ENCODE measurements at places on chromosomes 3 and 15.
A peak's percentile ranks its signal among the peaks of the same experiment; 100 is the strongest.

- DNase-seq: no peak
Measured at GRCh38 chr3:89216016-89216739, 108.8 kb downstream of the EPHA3 start.

GRCh38 chr15:85974742-85975141 lies 104.9 kb upstream of the AGBL1 start:
- no peak for DNase-seq

DNA sequence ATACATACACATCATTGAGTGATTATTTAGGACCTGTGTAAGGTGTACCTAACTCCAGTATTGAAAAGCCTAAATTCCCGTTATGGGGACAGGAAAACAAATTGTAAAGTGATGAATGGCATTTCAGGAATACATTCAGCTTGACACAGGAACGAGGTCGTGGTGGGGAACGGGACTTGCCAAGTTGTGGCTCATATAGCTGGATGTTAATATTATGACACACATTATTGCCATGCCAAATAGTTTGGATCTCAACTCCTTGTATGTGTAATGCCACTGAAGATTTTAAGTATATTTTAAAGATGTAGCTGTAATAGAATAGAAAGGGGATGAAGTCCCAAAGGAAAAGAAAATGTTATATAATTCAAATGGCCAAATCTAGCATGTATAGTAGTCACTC lies 227.2 kb upstream of the GOLIM4 start:
- DNase-seq: no peak

DNA sequence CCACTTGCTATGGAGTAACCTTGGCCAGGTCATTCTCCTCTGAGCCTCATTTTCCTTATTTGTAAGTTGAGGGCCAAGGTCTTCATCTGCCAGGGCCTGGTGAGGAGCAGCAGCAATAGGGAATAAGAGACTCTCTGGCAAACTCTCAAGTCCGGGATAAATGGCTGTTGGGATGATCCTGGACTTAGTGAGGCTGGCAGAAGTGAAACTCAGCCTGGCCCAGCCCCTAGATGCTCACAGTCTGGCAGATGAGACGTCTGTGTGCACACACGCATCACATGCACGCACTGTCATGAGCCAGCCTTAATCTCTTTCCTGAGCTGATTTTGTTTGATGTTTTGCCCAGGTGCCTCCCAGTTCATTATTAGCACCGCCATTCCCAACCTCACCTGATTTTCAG lies 26.8 kb downstream of the SLC6A6 start:
- no peak for DNase-seq

DNA sequence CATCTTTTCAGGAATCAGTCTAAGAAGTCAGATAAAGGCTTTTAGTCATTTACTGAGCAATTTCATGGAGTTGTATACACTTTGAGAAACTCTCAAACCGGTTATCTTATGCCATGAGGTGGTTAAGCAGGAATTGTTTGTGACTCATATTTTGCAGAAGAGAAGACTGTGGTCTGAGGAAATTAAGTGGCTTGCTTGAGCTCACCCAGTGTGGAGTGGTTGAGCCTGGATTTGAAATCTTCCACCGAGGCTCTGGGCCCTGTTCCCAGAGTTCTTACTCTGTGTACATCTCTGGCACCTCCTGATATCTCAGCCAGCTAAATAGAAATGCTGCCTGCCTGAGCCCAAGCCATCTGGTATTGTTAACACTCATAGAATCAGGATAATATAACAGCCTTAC lies 37.8 kb upstream of the BCL6 start:
- no peak for DNase-seq

DNA sequence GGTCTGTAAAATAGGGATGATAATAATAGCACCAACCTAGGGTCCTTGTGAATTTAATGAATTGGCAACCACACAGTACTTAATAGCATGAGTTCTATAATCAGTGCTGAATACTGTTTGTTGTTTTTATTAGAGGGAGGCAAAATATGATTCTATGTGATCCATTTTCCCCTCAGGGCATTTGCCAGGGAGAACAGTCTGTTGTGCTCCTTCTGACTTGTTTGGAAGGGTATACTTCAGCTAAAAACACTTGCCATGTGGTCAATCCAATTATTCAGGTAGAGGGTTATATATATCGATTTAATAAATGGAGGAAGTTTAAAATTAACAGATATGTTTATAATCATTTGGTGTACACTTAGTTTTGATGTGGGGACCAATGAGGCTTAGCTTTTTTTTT lies 305.3 kb downstream of the CHST2 start:
- DNase-seq: no peak

GRCh38 chr3:134659391-134660045 lies 8.7 kb upstream of the KY start:
- DNase-seq: no peak

- DNase-seq: no peak
Measured at GRCh38 chr3:197878427-197878826, 71.6 kb upstream of the RPL35A start.

- DNase-seq: no peak
Measured at GRCh38 chr15:63495780-63496488, 8.5 kb upstream of the USP3 start.

DNA sequence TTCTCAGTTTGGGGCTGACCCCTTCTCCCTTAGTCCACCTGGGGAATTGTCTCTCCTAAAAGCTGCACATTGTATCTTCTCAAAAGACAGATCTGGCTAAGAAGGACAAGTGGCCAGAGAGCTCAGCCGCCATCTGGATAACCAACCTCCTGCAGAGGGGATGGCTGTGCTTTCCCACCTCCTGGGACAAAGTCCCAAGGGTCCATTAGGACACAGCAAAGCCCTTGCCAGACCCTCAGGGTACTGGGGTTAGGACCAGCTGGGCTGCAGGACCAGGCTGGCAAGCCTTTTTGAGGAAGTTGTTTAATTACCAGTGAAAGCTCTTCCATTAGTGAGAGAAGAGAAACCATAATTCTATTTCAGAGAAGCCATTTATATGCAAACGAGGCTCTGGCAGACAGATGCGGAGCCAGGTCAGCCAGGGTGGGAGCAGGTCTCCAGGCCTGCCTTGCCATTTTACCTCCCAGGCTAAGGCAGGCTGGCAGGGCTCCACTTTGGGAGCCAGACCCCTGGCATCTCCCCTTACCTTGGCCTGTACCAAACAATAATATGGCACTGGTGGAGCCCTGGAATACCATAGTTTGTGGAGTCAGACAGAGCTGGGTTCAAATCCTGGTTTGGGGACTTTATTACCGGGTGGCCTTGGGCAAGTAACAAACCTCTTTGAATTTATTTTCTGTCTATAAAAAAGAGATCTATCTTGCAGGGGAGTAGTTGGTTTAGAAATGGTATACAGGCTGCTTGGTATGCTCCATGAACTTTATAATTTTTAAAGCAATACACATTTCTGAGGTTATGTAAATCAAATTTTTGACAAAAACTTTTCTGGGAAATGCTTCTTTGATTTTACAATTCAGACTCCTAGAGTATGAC lies 17.9 kb downstream of the SHF start:
- DNase-seq: no peak

- no peak for DNase-seq
Measured at GRCh38 chr3:151144760-151145159, 58.3 kb downstream of the GPR171 start.

- no peak for DNase-seq
Measured at GRCh38 chr3:59127071-59127470, 77.2 kb upstream of the CFAP20DC start.

DNA sequence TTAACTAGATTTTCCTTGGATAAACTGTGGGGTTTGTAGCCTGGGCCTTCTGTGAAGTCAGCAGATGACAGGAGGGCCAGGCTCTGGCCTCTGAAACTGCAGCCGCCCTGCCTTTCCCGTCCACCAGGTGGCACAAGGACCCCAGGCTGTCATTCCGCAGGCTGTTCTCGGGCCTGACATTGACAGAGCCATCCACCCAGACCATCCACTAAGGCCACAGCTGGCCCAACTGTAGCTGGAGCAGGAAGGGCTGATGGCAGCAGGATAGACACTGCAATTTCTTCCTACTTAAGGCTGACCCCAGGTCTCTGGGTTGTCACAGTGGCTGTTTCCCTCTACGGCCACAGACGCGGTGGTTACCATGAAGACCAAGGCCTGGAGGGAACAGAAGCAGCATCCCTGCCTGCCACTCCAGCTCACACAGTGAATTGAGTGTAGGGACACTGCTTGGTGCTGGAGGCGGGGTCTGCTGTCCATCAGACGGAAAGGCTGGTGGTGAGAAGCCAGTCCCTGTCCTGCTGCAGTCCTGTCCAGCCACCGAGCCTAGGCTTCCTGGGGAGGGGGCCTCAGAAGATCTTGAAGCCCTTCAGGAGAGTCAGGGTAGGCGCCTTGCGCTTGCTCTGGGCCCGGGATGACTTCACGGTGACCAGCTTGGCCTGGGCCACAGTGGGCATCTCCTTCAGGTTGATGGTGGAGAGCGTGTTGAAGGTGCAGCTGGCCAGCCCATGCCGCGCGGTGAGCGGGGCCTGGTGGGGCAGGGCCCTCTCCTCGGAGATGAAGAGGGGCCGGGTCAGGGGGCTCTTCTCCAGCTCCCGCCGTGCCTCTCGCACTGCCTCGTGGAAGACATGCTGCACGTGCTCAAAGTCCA lies 9.4 kb downstream of the SLC51B start:
- DNase-seq: peak; percentile 9

DNA sequence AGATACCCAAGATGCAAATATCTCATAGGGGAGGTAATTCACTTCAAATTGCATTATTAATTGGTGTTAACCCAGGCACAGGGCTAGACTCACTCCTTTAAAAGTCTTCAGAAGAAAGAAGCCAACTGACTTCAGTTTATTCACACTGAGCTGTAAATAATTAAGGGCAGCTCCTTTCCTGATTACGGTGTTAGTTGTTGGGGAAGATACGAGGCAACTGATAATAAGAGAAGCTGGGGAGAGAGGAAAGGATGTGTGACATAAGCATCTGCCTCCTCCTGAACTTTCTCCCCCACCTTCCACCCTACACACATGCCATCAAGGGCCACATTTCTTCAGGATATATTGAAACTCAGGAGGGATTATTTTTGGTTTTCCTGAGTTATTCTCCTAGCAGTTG lies 47.5 kb downstream of the ADGRG7 start:
- no peak for DNase-seq

- DNase-seq: no peak
Measured at GRCh38 chr3:186640473-186640818, 247 bp downstream of the FETUB start.

DNA sequence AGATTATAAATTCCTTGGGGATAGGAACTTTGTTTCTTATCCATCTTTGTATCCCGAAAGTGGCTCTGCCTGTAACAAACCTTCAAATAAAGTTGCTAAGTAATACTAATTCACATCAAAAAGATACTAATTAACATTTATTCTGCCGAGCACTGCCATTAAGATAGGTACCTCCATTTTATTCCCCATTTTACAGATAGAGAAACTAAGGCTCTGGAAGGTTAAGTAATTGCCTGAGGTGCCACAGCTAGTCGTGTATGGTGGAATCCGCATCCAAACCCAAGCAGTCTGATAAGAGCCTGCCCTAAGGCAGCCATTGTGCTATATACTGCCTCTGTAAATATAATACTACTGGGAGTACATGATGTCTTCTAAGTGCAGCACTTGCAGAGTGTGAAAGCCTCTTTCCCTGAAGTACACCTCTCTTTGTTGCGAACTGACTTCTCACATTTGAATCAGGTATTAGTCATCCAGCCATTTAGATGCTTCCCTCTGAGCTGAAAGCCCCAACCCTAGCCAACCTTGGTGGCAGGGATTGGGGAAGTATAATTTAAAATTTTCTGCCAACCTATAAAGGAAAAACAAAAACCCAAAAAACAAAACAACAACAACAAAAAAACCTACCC lies 78.5 kb upstream of the CHD2 start:
- DNase-seq: no peak

DNA sequence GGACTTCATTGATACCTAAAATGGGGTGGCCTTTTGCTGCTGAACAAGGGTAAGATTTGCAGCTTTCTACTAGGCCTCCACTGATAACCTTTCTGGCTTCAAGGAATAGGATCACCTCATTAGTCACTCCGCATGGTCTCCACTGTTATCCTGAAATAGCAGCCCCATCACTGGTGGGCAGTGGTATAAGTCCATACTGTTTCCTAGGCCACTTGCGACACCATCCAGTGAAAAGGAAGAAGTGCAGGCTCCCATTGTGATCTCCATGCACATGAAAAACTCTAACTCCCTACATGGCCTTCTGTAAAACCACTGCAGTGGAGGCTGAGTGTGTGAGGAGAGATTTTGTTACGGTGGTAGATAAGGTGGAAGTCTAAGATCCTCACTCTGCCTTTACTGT lies 1455.9 kb downstream of the SI start:
- no peak for DNase-seq

GRCh38 chr3:156664831-156665178 lies 9.6 kb upstream of the TIPARP start:
- no peak for DNase-seq

- no peak for DNase-seq
Measured at GRCh38 chr15:98866511-98866910, 141.1 kb downstream of the PGPEP1L start.

All from GF-D8 (cell line).